T-helper 2 cell (primary cell): ENCODE measurements at places on chromosomes 2 and 18.

- DNase-seq, result no peak
These were observed 4.5 kb downstream of the RHOB start for GRCh38 chr2:20451341-20451740.

GRCh38 chr2:136381722-136382633 is 264.0 kb upstream of the CXCR4 start:
- DNase-seq, result peak; percentile 99

DNA sequence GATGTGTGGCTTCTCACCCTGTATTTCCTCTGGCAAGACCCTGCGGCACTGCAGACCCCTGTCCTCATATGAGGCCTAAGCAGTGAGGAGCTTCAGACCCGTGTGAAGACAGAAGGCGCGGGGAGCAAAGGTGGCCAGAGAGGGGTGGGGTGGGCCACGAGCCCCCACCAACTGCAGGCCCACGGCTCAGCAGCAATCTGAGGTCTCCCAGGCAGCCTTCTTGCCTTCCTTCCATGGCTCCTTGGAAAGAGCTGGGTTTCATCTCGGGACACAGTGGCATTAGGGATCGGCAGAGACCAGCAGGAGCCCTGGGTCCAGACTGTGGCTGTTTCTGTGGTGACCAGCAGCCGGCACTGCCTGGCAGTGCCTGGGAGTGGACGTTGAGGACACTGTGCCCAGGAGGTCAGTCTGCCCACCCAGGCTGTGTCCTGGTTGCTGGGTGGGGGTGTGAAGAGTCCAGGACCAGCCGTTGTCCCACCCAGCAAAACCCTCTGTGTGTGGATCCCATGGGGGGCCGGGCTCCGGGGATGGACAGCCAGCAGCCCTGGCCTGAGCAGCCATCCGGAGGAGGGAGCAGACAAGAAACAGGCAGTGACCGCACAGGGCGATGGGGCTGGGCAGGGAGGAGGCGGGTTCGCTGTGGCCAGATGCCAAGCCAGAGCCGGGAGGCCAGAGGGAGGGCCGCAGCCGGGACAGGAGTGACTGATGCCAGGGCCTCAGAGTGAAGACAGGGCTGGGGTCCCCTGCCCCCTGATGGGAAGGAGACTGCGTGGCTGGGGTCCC is 73.8 kb downstream of the RRM2 start:
- DNase-seq, result no peak

- no peak for DNase-seq
These were observed 89.6 kb downstream of the TTC32 start for GRCh38 chr2:19812166-19812565.

GRCh38 chr2:121038431-121038830 is 246.6 kb downstream of the TFCP2L1 start:
- DNase-seq, result no peak

DNA sequence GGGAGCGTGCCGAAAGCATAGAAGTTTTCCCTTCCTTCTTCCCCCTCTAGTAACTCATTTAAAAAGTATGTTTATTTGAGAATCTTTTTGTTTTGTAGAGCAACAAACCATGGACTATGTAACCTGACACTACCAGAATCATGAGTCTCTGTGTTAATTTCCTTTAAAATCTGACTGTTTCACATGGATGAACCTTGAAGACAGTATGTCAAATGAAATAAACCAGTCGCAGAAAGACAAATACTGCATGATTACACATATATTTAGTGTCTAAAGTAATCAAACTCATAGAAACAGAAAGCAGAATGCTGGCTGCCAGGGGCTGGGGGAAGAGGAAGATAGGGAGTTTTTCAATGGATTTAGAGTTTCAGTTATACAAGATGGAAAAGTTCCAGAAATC is 32.3 kb downstream of the PTPN2 start:
- no peak for DNase-seq

GRCh38 chr2:240244543-240244942 is 104.1 kb upstream of the OTOS start:
- no peak for DNase-seq

GRCh38 chr2:20781656-20782265 is 41.1 kb downstream of the LDAH start:
- DNase-seq, result peak; percentile 56
